Hindlimb muscle (tissue), 1 donor: ENCODE measurements at places on chromosomes 2 and 18.

DNA sequence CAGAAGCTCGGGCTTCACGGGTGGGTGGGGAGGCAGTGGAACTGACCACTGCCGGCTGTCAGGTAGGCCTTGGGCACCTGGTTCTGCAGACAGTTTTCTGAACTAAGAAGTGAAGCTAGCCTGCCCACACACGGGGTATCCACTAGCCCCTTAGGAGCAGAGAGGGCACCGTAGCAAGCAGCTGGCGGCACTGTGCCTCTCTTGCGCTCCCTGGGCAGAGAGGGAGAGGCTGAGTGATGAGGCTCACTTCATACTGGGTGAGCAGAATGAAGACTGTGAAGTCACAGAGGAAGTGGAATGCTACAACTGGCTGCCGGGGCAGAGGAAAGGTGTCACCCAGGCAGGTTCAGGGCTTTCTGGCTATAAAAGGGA, 753 bp downstream of the ITPRIPL1 start:
- no peak for DNase-seq

- no peak for DNase-seq
Measured at GRCh38 chr2:233375490-233376314, 21.4 kb downstream of the DGKD start.

- DNase-seq: no peak
Measured at GRCh38 chr18:2920546-2921343, 73.9 kb downstream of the EMILIN2 start.

- DNase-seq: no peak
Measured at GRCh38 chr2:215207041-215207440, 68.6 kb upstream of the ABCA12 start.

DNA sequence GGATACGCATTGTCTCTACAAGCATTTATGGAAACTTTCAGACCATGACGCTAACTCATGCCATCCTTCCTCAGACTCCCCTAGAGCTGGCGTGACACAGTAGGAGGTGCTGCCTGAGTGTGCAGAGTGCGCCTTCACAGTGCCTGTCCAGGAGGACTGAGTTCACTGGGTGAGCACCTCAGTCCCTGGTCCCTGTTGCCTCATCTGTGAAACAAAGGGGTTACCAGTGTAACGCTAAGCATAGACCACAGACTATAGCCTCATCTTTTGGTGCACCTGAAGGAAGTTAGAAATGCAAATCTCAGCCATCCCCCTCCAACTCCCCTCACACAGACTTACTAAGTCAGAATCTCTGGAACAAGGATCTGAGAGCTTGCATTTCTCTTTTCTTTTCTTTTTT, 142.8 kb downstream of the TMEM17 start:
- DNase-seq: no peak

DNA sequence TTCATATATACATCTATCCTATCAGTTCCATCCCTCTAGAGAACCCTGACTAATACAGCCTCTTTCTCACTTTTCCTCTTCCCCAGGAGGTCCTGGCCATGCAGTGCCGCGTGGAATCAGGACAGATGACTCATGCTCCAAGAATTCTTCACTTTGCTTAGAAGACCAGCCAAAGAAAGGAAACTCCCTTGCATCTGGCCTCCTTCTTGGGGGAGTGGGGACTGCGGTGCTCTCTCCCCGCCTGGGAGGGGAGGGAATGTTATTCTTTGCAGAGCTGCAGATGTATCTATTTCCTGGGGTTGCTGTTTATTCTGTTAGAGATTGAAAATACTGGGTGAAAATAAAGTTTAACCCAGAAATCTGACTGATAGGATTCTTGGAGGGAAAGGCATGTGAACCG, 111.5 kb upstream of the SH3BP4 start:
- DNase-seq: peak; percentile 19

- DNase-seq: no peak
Measured at GRCh38 chr18:63071701-63072141, 247.8 kb downstream of the BCL2 start.

DNA sequence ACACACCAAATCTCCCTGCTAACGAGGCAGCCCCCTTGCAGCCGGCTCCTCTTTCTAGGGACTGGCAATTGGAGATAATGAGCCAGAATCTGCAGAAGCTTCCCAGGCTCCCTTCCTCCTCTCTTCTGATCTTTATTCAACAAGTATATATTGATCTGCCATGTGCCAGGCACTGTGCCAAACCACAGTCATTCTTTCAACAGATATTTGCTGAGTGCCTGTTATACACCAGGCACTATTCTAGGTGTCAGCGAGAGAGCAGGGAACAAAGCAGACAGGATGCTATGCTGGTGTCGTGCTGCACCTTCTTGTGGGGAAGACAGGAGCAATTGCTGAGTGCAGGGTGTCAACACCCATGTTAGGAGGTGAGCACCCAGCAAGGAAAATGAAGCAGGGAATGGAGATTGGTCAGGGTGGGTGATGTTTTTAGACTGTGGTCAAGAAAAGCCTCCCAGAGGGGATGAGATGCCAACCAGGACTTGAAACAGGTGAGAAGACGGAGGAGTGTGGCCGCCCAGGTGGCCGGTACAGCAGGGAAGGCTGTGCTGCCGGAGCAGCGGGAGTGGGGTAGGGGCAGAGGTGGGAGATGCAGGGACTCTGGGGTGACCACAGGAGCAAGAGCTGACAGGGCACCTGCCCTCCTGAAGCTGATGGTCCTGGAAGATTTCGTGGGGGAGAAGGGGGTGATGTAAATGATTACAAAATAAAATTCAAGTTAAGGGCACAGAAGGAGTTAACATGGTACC, 307.6 kb upstream of the RAB12 start:
- no peak for DNase-seq

GRCh38 chr2:1614564-1614963, 129.8 kb downstream of the PXDN start:
- DNase-seq: no peak
